ENCODE measurements at places on chromosomes 6 and 20.

DNA sequence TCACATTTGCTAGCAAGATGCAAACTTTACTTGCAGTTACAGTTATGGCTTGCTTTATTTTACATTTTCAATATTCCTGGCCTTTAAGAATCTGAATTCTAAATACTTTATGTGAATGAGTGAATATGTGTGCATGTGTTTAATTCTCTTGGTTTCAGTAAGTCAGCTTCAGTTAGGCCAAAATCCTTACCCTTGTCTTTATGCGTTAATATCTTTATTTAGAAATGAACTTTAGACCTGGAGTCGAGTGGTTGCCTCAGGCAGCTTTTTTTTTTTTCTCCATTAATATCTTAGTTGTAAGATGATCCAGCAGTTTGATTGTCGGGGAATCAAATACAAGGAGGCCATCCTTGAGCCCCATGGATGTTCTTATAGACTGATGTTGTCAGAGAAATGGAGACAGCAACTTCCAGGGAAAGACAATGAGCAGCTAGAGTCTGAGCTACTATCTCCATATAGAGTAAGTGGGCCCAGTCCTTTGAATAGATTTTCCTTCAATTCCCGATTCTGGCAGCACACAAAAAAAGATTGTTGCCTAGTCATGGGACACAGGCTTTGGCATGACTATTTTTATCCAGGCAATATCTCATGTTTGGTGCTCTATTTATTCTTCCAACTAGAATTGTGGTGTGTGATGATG lies 398.0 kb downstream of the DHX35 start:
- no peak for DNase-seq

DNA sequence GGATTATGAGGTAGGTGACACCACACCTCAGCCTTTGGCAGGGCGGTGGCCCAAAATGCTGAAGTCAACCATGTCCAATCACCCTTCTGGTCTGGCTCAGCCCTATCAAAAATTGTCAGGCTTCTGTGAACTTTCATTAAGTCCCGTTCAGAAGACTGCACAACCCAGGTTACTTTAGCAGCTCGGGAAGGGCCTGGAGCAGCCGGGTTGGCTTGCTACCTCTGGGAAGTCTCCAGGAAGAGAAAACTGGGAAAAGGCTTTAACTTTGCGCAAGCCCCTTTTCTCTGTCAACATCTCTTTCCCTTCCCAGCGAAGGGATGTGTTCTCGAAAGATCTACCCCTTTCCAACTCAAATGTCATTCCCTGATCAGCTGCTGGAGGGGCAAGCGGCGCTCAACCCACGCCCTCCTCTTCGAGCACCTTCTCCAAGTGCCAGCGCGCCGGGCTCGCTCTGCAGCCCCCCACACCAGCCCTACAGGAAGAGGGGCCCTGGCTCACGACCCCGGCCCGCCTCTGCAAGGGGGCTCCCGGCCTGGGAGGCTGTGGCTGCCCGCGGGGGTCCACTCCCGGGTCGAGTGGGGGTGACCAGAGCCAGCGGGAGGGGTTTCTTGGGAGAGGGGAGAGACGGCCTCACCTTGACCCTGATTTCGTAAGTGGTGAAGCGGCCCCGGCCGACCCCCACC lies 573 bp downstream of the SNX3 start:
- no peak for DNase-seq

DNA sequence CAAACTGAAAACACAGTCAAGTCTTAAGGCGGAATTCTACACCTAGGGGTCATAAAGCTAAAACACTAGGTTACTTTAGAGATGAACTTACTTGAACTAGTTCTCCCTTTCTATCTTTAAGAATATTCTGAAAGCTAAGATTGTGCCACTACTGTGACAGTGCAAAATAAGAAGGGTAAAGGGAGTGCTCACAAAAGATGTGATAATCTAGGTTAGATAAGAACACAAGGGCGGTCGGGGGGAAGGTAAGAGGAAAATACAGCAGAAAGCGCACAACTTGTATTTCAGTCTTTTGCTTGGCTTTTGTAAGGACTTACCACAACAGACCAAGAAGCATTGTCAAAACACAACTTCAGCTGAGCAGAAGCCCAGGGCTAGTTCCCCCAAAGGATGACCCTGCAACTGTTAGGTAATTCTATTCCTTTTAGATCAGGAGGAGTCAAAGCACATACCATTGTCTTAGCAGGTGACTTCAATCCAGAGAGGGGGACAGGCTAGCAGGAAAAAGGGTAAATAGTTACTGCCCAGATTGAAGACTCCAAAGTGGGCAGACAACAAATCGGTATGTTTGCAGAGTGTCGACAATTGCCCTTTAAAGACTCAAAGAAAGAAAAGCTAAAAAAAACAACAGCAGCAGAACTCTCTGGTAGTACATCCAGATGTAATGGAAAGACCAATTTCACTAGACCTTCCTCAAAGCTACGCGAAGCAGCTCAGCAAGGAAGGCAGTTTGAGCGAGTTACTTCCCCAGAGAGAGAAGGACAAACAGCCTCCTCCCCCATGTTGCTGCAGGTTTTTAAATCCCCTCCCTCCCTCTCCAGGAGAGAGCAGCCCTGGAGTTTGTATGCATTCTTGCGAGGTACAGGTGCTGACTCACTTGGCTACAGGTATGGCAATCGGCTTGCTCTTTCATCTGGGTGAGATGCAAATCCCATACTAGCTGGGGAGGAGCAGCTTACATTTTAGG lies 59.0 kb downstream of the RIPOR2 start:
- no peak for DNase-seq

DNA sequence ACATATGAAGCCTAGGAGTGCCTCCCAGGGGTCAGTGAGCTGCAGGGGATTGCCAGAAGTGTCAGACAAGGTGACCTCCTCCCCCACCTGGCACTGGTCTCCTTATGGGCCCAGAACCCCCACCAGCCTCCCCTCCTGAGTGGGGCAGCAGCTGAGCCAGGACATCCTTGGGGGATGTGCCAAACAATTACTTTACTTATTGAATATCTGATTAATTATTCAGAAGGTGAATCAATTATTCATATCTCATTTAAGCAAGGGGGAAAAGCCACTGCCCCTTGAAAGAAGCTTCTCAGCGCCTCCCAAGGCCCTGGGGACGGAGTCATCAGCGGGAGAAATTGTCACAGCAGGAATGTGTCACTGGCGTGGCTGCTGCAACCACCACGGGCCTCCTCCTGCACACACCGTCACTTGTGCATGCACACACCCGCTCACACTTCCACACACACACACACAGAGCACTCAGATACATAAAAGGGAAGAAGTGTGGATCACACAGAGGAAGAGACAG lies 123.4 kb upstream of the MAFB start:
- no peak for DNase-seq

- no peak for DNase-seq
Observed at GRCh38 chr6:17831135-17831534, 124.4 kb upstream of the NUP153 start.

- DNase-seq: no peak
Observed at GRCh38 chr6:13091192-13091591, 237.1 kb downstream of the TBC1D7 start.

GRCh38 chr6:11593096-11593495 lies 55.5 kb downstream of the TMEM170B start:
- DNase-seq: no peak

DNA sequence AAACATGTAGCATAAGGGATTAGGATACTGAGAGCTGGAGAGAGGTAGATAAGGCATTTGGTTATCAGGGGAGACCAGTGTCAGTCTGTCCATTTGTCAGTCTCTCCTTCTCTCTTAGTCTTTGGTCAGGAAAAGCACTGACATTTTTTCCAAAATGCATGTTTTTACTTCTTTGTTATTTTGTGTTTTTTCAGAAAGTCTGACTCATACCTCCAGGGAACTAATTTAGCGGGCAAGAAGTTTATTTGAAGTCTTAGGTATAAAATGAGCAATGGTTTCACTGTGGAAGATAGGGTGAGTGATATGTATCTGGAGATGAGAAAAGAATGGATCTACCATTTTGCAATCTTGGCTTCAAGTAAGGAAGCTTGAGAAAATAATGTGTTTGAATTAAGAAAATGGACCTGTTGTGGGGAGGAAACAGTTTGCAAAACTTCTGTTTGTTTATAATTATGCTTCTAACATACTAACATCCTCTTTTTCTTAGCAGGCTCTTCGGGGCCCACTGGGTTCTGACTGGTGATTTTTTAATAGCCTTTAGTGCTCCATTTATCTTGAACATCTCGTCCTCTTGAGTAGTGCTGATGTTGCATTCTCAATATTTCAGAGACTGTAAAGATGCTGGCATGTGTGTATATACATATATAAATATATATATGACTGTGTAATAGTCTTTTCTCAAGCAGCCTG lies 66.9 kb upstream of the FABP7 start:
- no peak for DNase-seq

DNA sequence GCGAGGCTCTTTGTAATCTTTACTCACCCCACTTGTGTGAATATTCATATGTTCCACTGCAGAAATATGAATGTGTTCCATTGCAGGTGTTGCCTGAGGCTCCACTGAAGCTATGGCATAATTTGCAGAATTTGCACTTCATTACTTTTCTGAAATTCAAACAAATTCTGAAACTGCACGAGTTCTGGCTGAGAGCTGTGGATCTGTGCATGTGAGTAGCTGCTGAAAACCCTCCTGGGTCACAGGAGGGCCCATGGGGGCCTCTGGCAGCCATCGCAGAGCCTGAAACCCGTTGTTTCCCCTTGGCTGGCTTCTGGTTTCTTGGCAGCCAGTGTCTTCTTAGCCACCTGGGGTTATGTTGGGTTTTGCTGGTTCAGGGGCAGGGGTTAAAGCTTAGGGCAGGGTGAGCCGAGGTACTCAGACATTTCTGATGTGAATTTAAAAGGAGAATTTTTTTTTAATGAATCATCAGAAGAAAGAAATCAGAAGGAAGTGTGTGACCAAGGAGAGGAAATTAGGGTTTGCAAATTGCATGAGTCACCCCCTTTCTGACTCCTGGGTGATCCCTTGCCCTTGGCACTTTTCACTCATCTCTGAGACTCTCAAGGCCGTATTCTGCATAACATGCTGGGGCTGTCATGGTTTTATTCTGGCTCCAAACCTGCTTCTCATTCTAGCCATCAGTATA lies 40.6 kb downstream of the TOX2 start:
- peak; percentile 78 for DNase-seq

GRCh38 chr6:53161481-53162009 lies 12.9 kb upstream of the GCM1 start:
- no peak for DNase-seq

- peak; percentile 12 for DNase-seq
Observed at GRCh38 chr20:63265891-63266515, 6.6 kb upstream of the ARFGAP1 start.

DNA sequence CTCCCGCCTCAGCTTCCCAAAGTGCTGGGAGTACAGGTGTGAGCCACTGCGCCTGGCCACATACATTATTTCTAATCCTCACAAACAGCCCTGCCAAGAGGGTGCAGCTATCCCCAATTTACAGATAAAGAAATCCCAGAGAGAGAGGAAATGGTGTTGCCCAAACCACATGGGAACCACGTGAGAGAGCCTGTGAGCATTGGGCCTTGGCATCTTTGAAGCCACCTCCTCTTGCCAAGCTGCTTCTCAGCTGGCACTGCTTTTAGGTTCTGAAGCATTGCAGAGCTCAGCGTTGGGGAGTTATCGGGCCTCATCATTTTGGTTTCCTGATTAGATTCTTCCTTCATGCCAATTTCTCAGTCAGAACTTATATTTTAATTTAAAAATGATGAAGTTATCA lies 80.3 kb downstream of the CTNNBL1 start:
- DNase-seq: no peak

DNA sequence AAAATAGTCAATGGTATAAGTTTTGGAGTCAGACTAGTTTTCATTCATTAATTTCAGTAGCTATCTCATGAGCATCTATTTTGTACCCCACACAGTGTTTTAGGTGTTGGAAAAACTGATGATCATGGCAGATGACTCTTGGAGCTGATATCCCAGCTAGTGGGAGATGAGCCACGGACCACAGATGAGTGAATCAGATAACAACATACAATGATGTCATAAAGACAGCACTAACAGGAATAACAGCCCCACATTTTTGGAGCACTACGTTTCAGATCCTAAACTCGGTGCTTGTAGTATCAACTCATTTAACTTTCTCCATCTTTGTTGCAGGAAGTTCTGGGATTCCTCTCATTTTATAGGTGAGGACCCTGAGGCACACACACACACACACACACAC lies 67.8 kb upstream of the EDN3 start:
- no peak for DNase-seq

DNA sequence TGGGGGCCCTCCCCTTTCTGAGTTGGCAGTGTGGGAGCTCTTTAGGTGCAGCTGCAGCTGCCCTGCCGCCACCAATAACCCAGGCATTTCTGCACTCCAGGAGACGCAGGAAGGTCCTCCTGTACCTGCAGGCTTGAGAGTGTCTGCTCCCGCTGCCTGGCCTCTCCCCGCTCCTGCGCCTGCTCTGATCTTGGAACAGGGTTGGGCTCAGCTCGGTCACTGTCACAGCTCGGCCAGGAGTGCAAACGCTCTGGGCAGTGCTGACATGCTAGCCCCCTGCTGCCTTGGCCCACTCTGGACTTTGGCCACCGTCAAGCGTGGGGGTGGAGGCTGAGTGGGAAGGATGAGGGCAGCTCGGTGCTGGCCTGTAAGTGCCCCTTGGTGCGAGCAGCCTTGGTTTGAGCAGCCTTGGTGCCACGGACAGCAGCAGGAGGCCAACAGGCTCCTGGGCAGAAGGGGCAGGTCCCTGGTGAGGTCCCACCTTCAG lies 738.1 kb upstream of the GJE1 start:
- DNase-seq: no peak

GRCh38 chr6:63553208-63553607 lies 19.1 kb upstream of the LOC128125822 start:
- DNase-seq: no peak

DNA sequence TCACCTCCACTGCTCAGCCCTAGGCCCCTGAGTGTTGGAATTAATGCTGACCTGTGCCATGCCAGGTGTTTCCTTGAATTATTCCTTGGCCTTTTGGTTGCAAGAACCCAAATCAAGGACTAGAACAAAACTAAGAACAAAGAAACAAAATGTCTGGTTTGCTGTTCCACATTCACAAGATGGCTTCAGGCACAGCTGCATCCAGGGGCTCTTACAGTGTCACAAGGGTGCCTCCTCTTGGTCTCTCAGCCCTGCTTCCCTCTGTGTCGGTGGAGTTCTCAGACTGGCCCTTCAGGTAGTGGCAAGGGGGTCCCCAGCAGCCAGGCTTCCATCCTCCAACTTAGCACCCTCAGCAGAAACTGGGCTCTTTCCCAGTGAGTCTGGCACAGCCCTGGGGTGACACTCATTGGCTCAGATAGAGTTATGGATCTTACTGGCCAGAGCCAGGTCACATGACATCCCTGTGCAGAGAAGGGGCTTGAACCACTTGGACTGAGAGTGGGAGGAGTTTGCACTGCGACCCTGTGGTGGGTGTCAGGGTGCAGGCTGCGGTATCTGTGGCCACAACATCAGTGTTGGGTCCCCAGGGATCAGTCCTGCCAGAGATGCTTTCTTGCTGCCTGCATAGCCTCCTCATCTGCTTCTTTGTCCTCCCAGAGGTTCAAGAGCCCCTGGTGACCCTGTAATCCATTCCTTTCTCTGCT lies 427.7 kb upstream of the SULF2 start:
- DNase-seq: no peak

DNA sequence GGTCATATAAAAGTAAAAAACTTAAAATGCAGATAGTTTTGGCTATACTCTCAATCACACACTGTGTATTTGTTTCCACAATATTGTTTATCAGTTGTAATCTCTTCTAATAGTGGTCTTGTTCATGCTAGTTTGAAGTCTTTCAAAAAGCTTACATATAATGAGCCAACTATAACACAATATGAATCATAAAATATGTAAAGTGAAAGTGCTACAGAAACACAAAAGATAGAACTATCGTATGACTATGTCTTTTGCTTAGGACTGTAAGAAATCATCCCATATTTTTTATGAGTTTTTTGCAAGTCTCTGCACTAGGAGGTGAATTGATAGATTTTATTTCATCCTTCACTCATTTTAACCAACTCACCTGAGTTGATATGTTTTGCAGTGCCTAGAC lies 136.0 kb downstream of the MMUT start:
- no peak for DNase-seq

Measured in AG04449 (cell line).